ENCODE measurements at places on chromosomes 13 and 19.

- no peak for DNase-seq
Observed at GRCh38 chr19:7578127-7578526, 17.5 kb upstream of the CAMSAP3 start.

GRCh38 chr19:21584537-21584936 lies 79.1 kb downstream of the ZNF429 start:
- DNase-seq: no peak

DNA sequence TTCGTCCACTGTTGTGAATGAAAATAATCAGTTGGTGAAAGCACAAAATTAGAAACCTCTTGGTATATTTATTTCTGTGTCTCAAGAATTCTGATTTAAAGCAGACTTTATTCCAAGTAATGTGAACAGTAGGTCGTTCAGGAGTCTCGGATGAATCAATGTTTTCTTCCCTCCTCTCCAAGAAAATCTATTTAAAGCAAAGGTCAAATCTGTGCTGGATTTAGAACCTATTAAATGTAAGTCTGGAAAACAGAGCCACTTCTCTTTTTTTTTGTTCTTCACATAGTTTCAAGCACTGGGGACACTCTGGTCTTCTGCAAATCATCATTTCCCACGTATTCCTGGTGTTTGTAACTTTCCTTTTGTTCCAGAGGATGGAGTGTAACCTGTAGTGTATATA lies 312.7 kb downstream of the ATP8A2 start:
- DNase-seq: no peak

DNA sequence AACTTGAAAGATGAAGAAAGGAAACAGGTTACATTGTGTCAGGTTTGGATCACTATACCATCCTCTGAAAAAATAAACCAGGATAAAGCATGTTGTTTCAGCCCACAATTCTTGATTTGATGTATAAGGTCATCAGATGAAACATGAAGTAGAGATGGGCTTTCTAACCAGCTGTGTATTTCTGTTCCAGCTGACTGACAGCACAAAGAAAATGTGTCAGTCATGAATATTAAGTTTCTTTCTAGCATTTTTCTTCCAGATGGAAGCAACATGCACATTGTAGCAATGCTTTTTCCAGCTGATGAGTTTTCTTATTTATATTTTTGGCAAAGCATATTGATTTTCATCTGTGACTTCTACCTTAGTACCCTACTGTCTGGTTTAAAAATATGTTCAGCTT lies 199.6 kb downstream of the OXGR1 start:
- no peak for DNase-seq

GRCh38 chr19:10421240-10422045 lies 1.1 kb downstream of the PDE4A start:
- DNase-seq: peak; percentile 53

GRCh38 chr19:48726556-48726955 lies 7.0 kb upstream of the MAMSTR start:
- DNase-seq: peak; percentile 61

- DNase-seq: no peak
Observed at GRCh38 chr13:75541961-75542360, 4.3 kb upstream of the COMMD6 start.

- DNase-seq: no peak
Observed at GRCh38 chr13:30303269-30303668, 4.1 kb downstream of the KATNAL1 start.

DNA sequence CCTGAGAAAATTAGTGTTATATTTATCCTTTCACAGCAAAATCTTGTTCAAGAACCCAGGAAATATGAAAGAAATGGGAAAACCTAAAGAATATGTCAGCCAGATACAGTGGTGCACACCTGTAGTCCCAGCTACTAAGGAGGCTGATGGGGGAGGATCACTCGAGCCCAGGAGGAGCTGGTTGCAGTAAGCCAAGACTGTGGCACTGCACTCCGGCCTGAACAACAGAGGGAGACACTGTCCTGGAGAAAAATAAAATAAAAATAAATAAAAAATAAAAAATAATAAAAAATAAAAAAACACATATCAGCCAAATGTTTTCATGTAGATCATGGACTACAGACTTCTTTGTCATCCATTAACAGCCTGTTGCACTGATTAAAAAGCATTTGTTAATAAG lies 244.8 kb upstream of the KLHL1 start:
- DNase-seq: no peak

DNA sequence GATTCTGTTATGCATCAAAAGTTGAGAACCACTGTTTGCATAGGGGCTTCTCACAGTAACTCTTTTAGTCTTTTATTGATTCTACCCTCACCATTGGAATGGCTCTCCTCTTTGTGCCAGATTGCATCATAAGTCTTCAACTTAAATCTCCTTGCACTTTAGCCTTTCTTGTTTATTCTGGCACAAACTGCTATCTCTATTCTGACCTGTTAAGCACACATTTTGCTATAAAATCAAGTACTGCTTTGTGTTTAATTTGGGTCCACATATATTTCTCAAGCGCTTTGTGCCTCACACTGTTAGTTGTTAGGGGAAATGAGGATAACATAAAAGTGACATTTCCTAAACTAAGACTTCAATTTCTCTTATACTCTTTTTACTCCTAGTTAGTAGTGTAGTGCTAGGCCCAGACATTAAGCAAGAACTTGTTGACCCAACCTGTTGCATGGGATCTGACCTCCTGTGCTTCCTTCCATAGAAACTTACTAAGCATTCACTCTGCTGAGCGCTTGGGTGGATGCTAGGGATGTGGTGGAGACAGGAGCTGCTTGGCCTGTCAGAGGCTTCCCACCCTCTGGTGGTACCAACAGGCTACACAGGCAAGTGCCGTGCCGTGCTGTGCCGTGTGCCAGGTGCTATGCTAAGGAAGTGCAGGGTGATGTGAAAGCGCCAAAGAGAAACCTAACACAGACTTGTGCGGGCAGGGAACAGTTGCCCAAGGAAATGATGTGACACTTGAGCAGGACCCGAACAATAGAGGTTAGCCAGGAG lies 1.2 kb downstream of the UTP14C start:
- no peak for DNase-seq

DNA sequence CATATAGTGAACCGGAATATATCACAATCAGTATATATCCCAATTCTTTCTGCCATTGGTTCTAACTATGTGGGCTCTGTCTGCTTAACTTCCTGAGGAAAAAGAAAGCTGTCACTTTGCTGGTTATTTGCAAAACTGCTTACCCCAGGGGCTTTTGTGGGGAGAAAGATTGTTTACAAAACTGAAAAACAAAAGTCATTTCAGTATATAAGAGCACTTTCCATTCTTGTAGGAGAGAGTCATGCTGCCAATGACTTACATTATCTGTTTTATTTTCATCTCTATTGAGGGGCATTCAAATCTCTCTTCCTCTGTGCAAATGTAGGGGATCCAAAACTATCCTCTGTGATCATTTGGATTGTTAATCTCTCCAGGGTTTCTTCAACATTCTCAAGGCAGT lies 3.2 kb upstream of the HS6ST3 start:
- DNase-seq: no peak

GRCh38 chr13:106139377-106139776 lies 396.1 kb downstream of the EFNB2 start:
- no peak for DNase-seq

GRCh38 chr19:12655546-12655945 lies 11.0 kb downstream of the MAN2B1 start:
- no peak for DNase-seq

GRCh38 chr19:48569814-48570213 lies 17.8 kb downstream of the SULT2B1 start:
- no peak for DNase-seq

- DNase-seq: no peak
Observed at GRCh38 chr13:27367570-27367969, 56.8 kb upstream of the GTF3A start.

DNA sequence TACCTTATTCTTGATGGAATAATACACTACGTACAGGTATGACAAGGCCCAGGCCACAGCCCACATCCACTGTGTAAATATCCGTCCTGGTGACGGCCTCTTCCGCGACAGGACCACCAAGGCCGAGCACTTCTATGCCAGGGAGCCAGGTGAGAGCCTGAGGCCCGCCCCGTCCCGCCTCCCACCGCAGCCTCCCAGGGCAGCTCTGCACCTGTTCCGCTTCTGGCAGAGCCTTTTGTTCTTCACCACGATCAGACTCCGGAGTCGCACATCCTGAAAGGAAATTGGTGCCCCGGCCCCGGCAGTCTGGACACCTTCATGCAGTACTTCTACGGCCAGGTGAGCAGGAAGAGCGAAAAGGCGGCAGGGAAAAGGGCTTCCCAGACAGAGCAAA lies 10.6 kb upstream of the ZNF358 start:
- no peak for DNase-seq

GRCh38 chr13:97534540-97534939 lies 100.6 kb downstream of the RAP2A start:
- DNase-seq: no peak

GRCh38 chr19:17103177-17103576 lies 27.6 kb downstream of the MYO9B start:
- DNase-seq: peak; percentile 21

DNA sequence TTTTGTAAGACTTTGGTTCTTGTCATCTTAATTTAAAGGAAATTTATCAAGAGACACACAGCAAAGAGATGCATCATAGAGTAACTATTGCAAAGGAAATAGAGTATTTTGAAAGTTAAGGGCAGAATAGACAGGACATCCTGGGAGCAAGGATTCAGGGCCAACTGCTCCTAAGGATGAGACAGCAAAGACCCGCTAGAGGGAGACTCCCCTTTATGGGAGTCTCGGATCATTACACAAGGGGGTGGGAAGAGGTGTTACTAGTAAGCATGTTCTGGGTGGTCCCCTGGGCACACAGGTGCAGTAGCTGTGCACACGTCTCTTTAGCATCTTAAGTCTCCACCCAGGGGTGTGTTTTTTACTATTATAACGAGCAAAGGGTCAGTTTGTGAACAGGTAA lies 9.6 kb downstream of the ZSCAN5C start:
- DNase-seq: no peak

- peak; percentile 92 for DNase-seq
Observed at GRCh38 chr19:1133471-1133929, 29.7 kb downstream of the GPX4 start.

DNA sequence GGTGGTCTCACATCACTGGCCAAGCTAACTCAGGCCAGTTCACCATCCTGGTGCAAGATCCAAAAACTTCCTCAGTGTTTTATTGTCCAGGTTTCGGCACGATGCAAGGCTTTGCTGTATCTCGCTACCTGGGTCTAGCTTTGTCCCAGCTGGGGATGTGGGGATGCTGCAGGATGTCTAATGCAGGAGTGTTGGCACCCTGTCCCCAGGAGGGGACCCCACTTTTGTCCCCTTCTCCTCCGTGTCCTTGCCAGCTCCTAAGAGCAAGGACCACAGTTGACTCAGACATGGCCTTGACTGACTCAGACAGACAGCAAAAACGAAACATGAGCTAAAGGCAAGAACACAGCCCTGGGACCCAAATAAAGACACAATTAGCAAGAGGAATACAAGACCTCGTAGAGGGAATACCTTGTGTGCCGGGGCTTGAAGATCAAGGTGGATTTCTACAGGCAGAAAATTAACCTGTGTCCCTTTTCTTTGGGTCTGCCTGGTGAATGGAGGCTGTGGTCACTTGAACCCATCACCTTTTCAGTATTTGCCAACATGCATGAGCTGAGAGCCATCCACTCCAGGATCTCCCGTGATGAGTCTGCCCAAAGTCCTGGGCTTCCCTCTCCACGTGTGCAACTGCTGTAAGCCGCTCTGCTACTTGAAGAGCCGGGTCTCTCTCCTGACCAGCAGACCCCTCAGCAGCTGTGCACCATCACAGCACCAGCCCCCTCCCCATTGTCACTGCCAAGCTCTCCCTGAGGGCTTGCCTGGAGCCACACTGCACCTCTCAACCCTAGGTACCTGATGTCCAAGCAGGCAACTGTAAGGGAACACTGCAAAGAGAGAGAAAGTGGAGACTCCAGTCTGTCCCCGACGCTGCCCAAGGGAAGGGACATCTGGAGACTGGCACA lies 149.5 kb upstream of the ZNF507 start:
- DNase-seq: no peak

DNA sequence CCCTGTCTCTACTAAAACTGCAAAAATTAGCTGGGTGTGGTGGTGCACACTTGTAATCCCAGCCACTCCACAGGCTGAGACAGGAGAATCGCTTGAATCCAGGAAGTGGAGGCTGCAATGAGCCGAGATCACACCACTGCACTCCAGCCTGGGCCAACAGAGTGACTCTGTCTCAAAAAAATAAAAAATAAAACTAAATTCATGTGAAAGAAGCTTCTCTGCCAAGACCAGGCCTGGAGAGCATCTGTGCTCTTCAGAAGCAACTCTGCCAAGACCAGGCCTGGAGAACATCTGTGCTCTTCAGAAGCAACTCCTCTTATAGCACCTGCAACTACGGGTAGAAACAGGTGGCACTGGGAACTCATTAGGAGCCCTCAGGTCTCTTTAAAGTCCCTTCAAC lies 37.7 kb downstream of the CRYL1 start:
- no peak for DNase-seq

DNA sequence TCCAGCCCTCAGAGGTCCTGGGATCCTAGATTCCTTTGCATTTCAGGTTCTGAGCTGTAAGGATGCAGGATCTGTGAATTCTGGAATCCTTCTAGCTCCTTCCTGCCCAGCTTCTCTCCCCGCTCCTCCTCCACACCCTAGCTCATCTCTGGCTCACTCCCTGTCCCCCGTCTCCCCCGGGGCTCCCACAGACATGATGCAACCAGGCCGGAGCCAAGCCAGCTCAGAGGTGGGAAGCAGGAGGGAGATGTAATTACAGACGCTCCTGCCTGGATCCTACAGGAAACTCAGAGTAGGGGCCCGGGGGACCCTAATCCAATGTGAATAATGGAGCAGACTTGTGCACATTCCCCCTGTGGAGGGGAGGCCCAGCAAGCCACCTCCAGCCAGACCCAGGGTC lies 4.5 kb downstream of the GNG8 start:
- no peak for DNase-seq

GRCh38 chr19:38304866-38305429 lies 897 bp downstream of the C19orf33 start:
- no peak for DNase-seq

- no peak for DNase-seq
Observed at GRCh38 chr13:34349091-34349722, 531.3 kb downstream of the RFC3 start.

GRCh38 chr13:70896136-70896535 lies 787.9 kb upstream of the KLHL1 start:
- no peak for DNase-seq

GRCh38 chr13:75610466-75610865 lies 25.7 kb upstream of the LMO7 start:
- DNase-seq: no peak

- DNase-seq: no peak
Observed at GRCh38 chr13:50651922-50652321, 191.6 kb downstream of the DLEU7 start.

GRCh38 chr19:51433043-51433442 lies 15.6 kb upstream of the SIGLEC10 start:
- DNase-seq: no peak

- peak; percentile 17 for DNase-seq
Observed at GRCh38 chr13:94660695-94661326, 51.5 kb downstream of the SOX21 start.

- DNase-seq: peak; percentile 71
Observed at GRCh38 chr19:12000152-12000981, 35.1 kb downstream of the ZNF433 start.

- no peak for DNase-seq
Observed at GRCh38 chr19:1177322-1178114, 3.5 kb upstream of the SBNO2 start.

Measured in activated CD4-positive, alpha-beta T cell treated with anti-CD3 and anti-CD28 coated beads, Interleukin-2, Interleukin-6, amounts not matched to agents 100 ng/mL and 50 ng/mL, durations not matched to agents 16 hours and 8 hours (primary cell).